ENCODE measurements at places on chromosomes 1 and 21.

DNA sequence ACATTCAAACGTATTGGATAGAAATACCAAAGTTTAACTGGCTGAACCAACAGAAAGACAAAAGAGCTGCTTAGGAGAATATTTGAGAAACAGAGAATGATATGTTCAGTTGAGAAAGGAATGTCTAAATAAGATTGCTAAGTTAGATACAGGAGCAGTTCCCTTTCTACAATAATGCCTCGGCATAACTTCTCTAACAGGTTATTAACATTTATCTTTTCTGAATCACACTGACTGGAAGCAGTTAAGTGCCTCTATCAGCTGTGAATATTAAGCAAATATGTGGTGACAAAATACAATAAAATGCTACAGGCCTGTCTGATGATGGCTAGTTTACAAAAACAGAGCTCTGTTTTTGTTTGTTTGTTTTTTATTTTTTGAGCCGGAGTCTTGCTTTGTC is 121.9 kb downstream of the KCNK1 start:
- no peak for DNase-seq

- no peak for DNase-seq
Observed at GRCh38 chr1:208799186-208799585, 555.0 kb upstream of the PLXNA2 start.

GRCh38 chr21:31198575-31198974 is 145.5 kb downstream of the TIAM1 start:
- DNase-seq, result peak; percentile 63

DNA sequence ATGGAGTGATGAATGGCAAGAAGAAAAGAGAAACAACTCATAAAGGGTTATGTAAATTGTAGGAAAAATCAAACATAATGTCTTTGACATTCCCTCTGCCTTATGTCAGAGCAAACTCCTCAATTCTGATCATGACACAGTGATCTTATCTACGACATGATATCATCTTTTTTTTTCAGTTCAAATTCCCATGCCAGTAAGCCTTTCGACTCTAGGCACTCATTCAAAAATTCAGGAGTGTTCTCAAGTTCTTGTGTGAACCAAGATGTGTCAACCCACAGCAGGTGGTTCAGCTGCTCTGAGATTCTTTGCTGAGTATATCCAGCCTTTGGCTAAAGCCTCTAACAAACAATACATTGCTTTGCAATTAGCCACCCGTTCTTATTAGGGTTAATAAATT is 97.1 kb upstream of the ESRRG start:
- DNase-seq, result no peak

GRCh38 chr1:21857840-21858670 is 46.0 kb downstream of the LDLRAD2 start:
- no peak for DNase-seq

GRCh38 chr1:42747125-42747524 is 7.1 kb upstream of the CLDN19 start:
- DNase-seq, result peak; percentile 50

- DNase-seq, result no peak
Observed at GRCh38 chr1:225451340-225451739, 23.5 kb upstream of the LBR start.

DNA sequence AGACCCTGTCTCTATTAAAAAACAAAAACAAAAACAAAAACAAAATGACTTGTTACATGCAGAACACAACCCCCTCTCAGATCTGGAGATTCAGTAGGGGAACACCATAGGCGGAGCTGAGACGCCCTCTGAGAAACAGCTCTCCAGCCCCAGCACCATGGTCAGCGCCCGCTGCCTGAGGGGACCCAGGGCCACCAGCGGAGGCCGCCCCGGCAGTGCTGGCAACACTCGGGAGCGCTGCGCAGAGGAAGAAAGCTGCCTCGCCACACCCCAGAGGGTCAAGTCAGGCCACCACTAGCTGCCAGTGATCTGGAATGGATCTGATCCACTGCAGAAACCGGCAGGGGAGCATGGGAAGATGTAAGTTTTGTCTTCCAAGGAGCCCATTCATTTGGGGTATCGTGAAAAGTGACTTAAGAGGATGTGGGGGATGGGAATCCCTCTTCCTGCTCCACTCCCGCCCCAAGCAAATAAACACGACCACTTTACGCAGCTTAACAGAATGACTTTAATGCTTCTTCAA is 3.1 kb downstream of the ACTA1 start:
- peak; percentile 78 for DNase-seq

GRCh38 chr1:165936542-165936941 is 109.1 kb downstream of the UCK2 start:
- no peak for DNase-seq

- DNase-seq, result no peak
Observed at GRCh38 chr1:150410582-150411101, 46.7 kb downstream of the RPRD2 start.

DNA sequence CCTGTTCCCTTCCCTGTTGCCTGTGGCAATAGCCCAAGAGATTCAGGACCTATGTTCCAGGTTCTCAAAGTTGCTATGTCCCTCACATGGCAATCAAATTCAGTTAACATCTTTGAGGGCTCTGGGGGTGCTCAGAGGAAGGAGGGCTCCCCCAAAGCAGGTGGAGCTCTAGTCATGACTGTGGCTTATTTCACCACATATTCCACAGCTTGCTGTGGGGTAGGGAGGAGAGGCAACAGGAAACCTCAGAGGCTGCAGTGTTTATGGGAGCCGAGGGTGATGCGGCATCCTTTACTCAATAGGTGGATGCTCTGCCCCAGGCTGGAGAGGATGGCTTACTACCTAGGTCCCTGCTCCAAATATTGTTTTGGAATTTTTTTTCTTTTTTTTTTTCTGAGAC is 1.2 kb upstream of the MKNK1 start:
- DNase-seq, result no peak

DNA sequence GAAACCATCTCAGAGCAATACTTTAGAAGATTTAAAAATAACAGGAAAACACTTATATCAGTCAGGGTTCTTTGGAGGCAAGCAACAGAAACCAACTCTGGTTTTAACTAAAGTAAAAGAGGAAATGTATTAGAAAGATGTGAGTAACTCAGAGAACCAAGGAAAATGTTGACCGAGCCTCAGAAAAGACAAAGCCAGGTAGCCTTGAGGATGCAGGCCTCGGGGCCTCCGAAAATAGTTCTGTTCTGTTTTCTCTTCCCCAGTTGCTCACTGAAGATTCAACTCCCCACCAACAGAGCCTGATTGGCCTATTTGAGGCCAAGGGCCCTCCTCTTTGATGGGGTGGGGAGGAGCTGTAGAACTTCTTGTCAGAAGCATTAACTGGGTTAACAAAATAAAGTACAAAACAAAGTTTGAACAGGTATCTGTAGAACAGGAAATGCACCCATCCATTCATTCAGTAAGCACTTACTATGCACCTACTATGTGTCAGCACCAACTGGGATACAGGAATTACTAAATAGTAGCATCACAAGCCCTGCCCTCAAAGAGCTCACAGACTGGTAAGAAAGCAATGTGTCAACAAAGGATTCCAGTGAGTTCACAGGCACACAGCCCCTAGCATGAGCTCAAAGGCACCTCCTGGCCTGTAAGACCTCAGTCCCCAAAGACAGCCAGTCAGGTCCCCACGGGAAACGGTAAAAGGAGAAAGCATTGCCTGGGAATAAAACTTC is 12.6 kb downstream of the SLAMF8 start:
- DNase-seq, result peak; percentile 32

DNA sequence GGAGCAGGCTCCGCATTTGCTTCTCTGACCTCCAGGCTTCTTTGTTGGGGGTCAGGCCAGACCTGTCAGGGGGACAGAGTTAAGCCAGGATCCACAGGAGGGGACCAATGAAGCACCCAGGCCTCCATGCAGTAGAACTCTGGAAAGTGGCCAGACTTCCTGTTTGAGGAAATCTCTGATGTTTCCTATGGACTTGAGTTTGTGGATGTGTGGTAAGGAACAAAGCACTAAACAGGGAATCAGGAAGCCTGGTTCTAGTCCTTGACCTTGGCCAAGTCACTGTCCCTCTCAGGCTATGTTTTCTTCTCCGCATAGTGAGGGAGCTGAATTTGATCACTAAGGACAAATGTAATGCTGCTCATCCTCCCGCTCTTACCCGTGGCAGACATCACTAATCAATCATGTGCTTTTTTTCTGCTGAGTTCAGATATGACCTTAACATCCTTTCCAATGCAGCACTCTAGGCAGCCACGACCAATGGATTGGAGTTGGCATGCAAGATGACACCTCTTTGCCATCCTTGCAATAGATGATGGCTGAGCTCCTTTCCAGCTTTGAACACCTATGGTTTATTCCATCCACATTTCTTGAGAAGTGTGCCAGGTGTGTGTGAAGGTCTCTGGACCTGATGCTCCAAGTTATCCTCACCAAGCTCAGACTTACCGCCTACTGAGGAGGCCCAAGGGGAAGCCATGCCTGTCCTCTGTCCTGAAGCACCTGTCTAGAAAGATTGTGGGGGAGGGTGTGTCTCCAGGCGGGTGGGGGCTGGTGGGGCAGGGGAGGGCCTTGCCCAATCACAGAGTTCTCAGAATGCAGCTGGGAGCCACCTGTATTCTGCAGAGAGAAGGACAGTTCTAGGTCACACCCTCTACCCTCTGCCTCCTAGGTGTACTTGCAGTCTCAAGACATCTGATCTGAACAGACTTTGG is 9.9 kb downstream of the SH2D2A start:
- DNase-seq, result no peak

DNA sequence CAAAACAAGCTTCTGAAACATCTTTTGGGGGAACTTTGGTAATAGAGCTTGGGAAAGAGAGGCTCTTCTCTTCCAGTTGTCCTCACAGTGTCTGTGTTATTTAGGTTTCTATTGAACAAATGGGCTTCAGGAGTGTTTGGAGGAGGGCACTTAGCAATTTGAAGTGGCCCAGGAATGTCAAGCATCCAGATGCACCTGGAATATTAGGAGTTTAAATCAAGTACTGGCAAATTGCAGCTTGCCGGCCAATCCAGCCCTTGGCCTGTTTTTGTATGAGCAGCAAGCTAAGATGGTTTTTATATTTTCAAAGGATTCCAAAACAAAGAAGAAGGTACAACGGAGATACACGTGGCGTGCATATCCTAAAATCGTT is 94.7 kb downstream of the CCDC185 start:
- DNase-seq, result no peak

- no peak for DNase-seq
Observed at GRCh38 chr1:78304761-78305160, 186.0 kb upstream of the PTGFR start.

DNA sequence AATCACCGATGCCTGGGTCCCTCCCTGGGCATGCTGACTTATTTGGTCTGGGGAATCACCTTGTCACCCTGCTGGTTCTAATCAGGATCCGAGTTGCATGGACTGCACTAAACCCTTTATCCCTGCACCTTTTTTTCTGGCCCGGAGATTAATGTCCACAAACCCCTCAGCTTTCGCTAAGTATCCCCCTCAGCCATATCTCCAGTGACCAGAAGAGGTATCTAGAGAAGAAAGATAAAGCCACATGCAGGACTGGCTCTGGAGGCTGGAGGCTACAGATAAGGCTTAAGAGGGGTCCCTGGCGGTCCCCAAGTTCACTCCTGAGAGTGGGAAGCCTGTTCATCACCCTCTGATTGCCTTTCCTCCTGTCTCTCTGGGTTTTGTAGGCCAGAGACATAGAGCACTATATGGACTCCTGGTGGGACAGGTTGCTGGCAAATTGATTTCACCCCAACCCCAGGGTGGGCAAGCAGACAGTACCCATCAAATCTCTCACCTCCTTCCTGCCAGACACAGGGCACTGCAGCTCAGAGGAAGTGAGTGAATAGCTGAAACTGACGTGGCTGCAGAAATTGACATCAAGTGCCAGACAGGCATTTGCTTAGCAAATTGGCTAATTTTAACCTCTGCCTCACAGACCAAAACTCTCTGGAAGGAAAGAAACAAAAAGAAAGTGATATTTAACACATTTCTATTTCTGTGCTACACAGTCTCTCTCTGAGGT is 38.8 kb downstream of the HMGB4 start:
- DNase-seq, result peak; percentile 38

DNA sequence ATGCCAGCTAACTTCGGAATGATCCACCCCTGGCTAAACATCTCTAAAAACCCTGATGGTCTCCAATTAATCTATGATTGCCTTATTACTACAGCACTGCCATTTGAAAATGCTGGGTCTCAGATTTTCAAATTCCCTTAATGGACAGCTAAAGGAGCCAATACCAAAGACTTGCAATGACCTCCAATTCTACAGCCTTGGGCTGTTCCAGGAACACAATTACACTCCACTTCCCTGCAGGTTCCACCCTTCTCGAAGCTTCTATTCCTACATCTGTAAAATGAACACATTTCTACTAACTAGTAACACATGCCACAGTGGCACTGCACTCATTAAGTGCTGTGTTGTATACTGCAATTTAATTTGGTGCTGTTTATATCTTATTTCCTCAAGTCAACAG is 85.7 kb upstream of the AK4 start:
- no peak for DNase-seq

GRCh38 chr1:116692879-116693278 is 25.3 kb upstream of the IGSF3 start:
- DNase-seq, result no peak

- no peak for DNase-seq
Observed at GRCh38 chr1:230425252-230426091, 660 bp downstream of the PGBD5 start.

DNA sequence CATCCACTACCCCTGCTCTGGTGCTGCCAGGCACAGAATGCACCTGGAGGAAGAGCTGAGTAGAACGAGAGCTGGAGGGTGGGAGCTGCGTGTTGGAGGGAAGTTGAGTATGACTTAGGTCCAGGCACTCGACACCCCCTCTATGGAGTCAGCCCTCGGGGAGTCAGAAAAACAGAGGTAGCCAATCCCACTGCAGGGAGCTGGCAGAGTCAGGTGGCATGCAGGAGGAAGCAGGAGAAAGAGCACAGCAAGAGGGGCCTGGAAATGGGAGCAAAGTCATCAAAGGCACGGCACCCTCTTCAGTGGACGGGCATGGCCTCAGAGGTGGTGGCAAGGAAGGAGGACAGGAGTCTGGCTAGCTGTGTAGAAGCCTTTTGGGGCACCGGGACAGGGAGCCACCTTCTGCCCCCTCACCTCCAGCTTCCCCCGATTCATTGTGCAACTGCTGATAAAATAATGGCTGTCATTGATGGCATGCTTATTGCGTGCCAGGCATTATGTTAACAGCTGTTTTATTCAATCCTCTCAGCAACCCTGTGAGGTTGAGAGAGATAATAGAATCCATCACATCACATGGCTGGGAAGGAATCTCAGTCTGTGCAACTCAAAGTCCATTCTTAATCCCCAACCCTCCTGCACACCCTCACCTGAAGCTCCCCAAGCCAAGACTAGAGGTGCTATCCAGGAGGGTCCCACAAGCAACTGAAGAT is 42.0 kb downstream of the C1orf198 start:
- no peak for DNase-seq

- DNase-seq, result no peak
Observed at GRCh38 chr1:2187619-2188018, 7.0 kb downstream of the FAAP20 start.

Data from K562 (cell line).